ENCODE measurements at places on chromosomes 1 and 21.

- DNase-seq, result no peak
Observed at GRCh38 chr1:181123173-181123572, 34.7 kb downstream of the IER5 start.

DNA sequence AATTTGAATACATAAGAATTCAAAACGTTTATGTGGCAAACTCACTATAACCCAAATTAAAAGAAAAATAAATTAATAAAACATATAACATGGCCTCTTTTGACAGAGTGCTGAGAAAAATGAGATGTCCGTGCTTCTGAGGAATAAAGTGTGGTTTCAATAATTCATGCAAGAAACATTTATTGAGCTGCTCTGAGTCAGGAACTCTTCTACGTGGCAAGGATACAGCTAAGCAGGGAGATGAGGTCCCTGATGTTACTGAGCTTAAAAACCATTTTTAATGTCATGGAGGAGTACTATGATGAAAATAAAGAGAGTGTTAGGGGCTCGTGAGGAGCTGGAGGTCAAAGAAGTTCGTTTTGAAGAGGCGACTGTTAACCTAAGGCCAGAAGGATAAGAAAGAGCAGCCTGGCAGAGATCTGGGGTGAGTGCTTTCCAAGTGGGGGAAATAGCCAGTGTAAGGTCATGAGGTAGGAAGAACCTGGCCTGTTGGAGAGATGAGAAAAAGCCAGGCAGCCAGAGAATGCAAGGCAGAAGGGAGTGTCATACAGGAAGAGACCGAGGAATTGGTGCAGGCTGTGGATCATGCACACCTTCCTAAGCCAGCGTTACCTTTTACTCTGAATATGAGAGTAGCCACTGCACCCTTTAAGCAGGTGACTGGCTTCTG is 182.2 kb upstream of the DUSP10 start:
- DNase-seq, result no peak

GRCh38 chr1:83928396-83928795 is 70.5 kb downstream of the TTLL7 start:
- no peak for DNase-seq

- DNase-seq, result no peak
Observed at GRCh38 chr1:67948151-67949080, 102.0 kb downstream of the DIRAS3 start.

GRCh38 chr1:52332411-52332810 is 33.6 kb downstream of the CC2D1B start:
- DNase-seq, result no peak

DNA sequence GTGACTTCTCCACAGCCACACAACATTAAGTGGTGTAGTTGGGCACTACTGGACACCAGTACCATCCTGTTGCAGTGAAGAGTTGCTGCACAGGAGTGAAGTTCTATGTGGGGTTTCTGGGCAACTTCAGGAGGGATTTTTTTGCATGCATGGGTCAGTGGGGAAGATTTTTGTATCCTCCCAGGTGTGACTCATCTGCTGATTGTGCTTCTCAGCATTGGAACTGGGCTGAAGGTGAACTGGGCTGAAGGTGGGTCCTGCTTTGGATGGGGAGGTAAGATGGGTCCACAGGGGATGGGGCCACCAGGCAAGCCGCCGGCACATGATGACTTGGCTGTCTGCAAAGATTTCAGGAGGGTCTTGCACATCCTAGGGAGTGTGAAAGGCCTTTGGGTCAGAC is 2.6 kb downstream of the SERINC2 start:
- no peak for DNase-seq

DNA sequence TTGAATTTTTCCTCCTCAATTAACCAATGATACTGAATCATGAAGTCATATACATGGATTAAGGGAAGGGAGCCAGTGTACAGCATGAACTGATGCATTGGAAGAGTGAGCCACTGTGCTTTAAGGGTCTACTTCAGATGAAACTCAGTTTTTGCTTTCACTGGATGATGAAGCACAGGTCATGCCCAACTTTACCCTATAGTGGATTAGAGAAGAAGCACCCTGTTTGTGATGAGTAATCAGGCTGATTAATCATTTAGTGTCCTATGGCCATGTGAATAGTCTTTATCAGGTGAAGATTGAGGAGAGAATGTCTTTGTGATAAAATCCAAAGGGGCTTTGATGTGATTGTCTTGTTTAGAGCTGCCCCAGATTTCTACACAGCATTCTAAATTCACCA is 24.7 kb upstream of the LAMC1 start:
- no peak for DNase-seq

- no peak for DNase-seq
Observed at GRCh38 chr1:88609051-88609450, 75.0 kb upstream of the PKN2 start.

DNA sequence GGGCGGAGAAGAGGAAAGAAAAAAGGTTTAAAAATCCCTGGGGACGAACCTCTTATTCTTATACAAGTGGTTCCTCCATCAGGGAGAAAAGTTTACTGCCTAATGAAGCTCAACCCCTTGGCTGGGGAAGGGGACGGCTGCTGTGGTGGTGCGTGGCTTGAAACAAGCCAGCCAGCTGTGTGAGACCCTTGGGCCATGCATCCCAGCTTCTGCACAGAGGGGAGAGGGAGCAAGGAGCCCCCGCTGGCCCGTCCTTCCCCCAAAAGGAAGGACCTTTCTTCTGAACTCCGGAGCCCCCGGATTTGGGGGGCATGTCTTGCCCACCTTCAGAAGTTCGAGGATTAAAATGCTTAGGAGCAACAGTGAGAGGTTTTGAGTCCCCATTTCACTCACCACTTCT is 67.3 kb downstream of the STUM start:
- no peak for DNase-seq

GRCh38 chr1:67723620-67724019 is 38.6 kb downstream of the GADD45A start:
- DNase-seq, result no peak
